ENCODE measurements at places on chromosomes 7 and 10.

GRCh38 chr10:35451151-35452016 lies 115.1 kb downstream of the CCNY start:
- DNase-seq, result no peak

DNA sequence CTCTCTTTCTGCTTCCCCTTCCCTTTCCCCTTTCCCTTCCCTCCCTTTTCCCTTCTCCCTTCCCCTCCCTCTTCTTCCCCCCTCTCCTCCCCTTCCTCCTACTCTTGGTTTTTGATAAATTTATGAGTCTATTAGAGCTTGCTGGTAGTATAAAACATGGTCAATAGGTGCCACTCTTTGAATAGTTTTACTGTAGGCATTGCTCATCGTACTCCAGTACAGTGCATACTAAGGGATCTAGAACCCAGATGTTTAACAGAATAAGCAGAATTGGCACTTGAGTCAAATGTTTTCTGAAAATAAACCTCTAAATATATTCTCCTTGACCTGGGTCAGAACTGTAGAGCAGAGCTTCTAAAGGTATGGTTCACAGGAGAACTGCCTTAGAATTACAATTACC lies 126.7 kb downstream of the SORCS3 start:
- DNase-seq, result no peak

GRCh38 chr7:144821067-144821466 lies 14.8 kb downstream of the TPK1 start:
- no peak for DNase-seq

GRCh38 chr10:52573347-52573746 lies 199.2 kb downstream of the MBL2 start:
- DNase-seq, result no peak

GRCh38 chr10:96263669-96264068 lies 7.7 kb downstream of the BLNK start:
- no peak for DNase-seq

DNA sequence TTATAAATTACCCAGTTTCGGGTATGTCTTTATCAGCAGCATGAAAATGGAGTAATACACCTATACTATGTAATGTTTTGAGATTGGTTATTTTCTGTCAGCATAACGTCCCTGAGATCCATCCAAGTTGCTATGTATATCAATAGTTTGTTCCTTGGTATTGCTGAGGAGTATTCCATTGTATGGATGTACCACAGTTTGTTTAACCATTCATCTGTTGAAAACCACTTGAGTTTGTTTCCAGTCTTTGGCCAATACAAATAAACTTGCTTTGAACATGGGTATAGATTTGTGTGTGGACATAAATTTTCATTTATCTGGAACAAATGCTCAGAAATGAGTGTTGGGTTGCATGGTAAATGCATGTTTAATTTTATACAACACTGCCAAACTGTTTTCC lies 103.3 kb upstream of the GSDME start:
- DNase-seq, result no peak

GRCh38 chr7:57423768-57424167 lies 26.2 kb upstream of the ZNF716 start:
- DNase-seq, result no peak

- DNase-seq, result no peak
Observed at GRCh38 chr7:50626286-50626685, 61.1 kb upstream of the DDC start.

- DNase-seq, result no peak
Observed at GRCh38 chr7:26624839-26625238, 239.6 kb downstream of the SKAP2 start.

DNA sequence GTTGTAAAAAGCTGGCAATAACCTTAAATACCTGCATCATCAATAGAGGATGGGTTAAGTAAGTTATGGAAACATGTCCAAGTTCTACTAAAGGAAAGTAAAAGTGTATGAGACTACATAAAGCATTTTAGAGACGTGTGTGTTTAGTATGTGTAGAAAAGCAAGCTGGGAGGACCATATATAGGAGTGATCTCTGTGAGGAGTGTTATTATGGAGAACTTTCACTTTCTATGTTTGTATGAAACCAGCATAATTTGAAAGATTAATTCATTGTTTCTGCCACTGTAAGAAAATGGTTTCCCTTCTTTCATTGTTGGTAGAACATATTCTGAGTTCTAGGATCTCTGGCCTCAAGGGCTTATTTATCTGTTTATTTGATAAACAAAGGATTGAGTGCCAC lies 19.2 kb upstream of the PDLIM1 start:
- no peak for DNase-seq

- no peak for DNase-seq
Observed at GRCh38 chr10:31064348-31064747, 32.7 kb upstream of the ZNF438 start.

GRCh38 chr7:82736633-82737032 lies 293.1 kb upstream of the CACNA2D1 start:
- DNase-seq, result no peak

DNA sequence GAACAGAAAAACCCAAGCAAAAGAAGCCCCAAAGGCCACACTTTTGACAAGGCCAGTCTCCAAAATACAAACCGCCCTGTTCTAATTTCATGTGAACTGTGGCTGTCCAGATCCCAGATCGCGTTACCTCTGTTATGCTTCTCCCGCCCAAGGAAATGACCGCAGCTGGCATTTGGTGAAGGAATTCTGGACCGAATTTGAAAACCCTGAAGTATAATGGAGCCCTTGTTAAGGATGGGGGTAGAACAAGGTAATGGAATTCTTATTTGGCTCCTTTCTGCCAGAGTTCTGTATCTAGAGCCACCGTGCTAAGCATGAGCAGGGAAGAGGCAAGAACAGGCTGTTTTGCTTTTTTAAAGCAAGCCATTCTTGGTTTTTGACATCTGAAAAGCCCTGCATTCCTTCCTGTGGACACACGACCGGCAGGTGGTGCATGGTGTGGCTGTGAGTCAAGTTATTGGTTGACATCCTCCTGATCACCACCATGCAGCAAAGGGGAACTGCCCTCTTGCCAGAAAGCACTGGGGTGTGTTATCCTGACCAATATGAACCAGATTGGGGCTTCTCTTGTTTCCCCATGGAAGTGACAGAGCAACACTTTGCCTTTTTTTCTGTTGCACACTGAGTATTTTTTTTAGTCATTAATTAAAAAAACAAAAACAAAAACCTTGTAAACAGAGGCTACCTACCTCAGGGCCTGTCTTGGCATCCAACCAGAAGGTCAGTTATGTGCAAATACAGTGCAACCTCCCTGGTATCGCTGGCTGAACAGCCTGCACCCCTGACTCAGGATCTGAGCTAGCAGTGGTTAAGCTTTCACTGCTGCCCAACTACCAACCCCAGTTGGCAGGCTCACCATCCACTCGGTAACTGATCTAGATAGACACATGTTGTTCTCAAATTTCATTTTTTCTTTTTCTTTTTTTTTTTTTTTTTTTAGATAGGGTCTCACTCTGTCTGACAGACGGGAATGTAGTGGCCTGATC lies 14.2 kb downstream of the UCMA start:
- DNase-seq, result no peak

DNA sequence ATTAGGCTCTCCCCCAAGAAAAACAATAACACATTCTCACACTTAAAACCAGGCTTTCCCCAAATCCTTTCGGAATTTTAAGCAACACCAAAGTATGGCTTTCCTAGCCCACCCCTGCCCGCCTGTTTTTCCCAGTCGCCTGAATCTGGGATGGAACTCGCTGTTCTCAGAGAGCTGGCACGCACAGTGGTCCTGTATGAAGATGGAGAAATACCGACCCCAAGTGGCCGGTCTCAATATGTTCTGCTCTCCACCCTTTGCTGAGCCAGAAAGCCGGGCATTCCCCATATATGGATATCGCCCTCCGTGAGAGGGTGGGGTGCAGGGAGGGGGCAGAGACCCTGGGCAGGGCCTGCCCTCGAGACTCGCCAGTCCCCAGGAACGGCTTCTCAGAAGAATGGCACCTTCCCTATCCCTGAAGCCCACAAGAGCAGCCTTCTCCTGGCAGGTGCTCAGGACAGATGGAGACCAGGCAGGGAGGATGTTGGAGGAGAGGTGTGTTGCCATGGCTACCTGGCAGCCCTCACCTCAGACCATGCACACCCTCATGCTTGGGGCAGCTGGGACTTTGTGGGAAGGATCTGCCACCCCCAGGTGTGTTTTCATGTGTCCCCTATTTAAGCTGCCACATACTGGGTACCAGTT lies 3.4 kb downstream of the TACR2 start:
- DNase-seq, result no peak

GRCh38 chr7:48611993-48612392 lies 312.4 kb upstream of the CDC14C start:
- DNase-seq, result no peak

DNA sequence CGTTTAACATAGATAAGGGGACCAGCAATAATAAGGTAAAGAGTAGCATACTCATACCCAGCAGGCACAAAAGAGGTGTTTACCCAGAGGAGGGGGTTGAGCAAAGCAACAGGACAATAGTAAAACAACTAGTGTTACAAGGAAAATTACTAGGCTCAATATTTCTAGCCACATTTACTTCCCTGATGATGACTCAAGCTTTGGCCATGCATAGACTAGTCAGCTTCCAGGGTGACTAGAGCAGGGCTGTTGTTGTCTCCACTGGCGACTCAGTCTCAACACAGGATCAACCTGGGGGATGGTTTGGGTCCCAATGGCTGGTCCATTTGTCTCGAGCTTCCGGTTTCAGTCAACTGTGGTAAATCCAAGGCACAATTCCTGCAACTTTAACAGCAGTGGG lies 217.7 kb upstream of the KCND2 start:
- DNase-seq, result no peak

All from suprapubic skin (tissue), 4 donors.